ENCODE measurements at places on chromosomes 5 and 9.

- DNase-seq: no peak
These were observed 18.3 kb downstream of the CMBL start for GRCh38 chr5:10289353-10289752.

DNA sequence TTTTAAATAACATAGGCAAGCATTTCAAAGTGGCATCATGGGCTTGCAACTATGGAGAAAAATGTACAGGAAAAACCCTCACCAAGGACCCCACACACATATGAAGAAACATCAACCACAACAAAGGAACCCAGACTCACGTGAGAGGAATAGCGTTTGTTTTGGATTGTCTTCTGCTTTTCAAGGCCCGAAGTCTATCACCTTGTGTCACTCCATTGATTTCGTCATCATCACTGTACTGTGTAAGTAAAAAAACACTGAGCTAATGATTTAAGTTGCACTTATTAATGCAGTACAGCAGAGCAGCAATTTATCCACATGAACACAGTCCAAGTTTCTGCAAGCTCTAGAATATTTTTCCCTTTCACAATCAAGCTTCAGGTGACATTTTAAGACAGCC is 72.4 kb downstream of the HABP4 start:
- DNase-seq: no peak

- no peak for DNase-seq
These were observed 37.1 kb downstream of the DBH start for GRCh38 chr9:133673258-133673655.

- no peak for DNase-seq
These were observed 98.2 kb downstream of the RORB start for GRCh38 chr9:74595286-74595685.

DNA sequence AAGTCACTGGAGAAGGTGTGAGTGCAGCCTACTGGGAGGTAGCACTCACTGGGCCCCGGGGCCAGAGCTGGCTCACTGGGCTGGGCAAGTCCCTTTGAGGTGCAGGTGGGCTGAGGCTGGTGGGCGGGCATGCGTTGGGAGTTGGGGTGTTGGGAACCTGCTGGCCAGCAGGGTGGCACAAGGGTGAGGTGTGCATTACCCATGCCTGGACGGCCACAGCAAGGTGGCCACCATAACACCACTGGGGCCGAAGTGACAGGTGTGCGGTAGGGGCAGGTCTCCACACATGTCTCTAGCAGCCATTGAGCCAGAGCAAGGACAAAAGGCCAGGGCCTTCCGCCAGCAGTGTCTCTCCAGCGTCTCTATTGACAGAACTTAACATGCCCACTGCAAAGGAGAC is 22.6 kb downstream of the PRRT1B start:
- no peak for DNase-seq

DNA sequence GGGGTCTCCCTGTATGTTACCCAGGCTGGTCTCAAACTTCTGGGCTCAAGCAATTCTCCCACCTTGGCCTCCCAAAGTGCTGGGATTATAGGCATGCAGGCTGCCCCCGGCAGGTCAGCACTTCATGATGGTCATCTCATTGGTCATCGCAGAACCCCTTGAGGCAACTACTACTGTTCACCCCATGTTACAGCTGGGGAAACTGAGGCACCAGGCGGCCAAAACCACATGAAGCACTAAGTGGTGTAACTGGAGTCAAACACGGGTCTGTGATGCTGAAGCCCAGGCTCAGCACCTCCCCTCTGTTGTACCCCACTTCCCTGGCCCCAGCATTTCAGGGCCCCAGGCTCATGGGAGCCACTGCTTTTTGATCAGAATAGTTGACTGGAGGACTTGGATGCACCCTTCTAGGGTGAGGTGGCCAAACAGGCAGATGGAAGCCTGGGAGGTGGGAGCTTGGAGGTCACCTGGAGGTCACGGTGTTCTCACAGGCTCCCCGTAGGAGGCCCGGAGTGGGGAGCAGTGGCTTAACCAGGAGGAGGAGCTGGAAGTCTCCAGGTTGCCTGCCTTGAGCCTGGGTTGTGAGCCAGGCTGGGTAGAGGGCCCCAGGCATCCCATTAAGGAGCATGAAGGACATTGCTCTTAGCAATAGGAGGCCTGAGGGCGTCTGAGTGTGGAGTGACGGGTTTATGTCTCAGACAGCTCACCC is 57.3 kb upstream of the RPL26L1 start:
- DNase-seq: no peak

- no peak for DNase-seq
These were observed 28.4 kb downstream of the ZFP62 start for GRCh38 chr5:180832638-180833068.
